ENCODE measurements at places on chromosomes 5 and 9.

DNA sequence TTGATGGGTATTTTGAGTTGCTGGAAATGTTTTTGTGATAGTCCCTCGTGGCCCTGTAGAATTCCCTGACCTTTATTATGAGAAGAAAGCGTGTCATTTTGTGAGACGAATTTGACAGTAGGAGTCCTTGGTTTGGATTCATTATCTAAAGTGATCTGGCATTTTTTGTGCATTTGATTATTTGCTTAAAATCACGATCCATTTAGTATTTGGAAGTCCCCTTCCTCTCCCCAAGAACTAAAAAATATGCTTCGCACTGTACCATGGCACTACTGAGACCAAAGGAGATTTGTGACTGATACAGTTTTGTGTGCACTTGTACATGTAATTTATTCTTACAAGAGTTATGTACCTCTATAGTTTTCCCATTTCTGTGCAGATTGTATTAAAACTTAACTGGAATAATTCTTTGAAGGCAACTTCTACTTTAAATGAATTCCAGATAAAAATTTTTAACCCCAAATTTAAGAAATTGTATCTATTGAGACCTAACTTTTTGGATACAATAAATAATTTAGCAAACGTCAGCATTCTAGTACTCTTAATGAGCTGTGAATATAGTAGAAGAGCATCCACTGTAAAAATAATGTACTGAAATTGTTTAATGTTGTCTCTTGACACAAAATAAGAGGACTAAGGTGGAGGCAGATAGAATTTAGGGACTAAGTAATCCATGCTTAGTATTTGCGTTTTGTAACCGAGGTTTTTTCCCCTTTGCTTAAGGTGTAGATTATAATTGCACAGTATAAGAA, 2.1 kb downstream of the MAP3K1 start:
- no peaks in the 10 kb centered on the region for H3K36me3 ChIP-seq
- H3K27me3 ChIP-seq: no peaks in the 10 kb centered on the region
- H3K4me3 ChIP-seq: peak overlapping the region; percentile 91
- DNase-seq: no peak
- peak overlapping the region; percentile 87 for H3K27ac ChIP-seq
- H3K4me1 ChIP-seq: no peaks in the 10 kb centered on the region

DNA sequence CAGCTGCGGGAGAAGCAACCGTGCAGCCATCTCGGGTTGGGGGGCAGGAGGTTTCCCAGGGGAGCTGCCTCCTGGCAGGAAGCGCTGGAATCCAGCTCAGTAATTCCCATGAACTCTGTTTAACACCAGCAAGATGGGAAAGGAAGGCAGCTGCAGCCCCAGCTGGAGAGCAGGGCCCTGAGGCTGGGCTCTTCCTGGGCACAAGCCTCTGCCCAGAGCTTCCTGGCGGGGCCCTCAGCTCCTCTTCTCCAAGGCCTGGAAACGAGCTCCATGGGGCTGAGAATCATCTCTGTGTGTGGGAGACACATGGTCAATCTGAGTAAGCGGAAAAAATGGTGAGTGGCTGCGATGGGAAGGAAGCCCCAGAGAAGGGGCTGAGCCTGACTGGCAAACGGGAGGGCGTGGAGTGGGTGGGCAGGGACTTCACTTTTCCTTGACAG, 6.3 kb downstream of the MRPL36 start:
- DNase-seq: no peak
- no peaks in the 10 kb centered on the region for H3K27me3 ChIP-seq
- no peaks in the 10 kb centered on the region for H3K4me1 ChIP-seq
- no peak overlapping the region for H3K4me3 ChIP-seq
- H3K27ac ChIP-seq: no peak overlapping the region
- H3K36me3 ChIP-seq: peaks cover 21% of the 10 kb centered on the region

DNA sequence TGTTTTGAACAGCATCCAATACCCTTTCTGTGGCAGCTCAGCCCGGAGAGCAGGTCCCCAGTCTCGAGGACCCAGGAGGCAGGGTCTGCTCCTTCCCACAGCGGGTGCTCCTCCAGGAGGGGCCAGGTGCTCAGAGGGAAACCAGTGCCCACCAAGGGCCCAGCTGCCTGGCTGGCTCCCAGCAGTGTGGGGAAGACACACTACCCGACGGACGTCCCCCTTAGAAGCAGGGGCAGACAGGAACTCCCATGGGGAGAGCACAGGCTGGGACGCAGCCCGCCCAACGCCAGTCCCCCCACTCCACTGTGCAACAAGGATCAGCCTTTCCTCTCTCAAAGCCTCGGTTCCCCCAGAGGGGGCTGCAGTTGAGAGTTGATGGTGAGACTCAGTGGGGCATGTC, 57.6 kb downstream of the ADAMTS2 start:
- H3K27ac ChIP-seq: peak overlapping the region; percentile 54
- no peaks in the 10 kb centered on the region for H3K36me3 ChIP-seq
- peaks cover 7% of the 10 kb centered on the region for H3K4me1 ChIP-seq
- DNase-seq: no peak

DNA sequence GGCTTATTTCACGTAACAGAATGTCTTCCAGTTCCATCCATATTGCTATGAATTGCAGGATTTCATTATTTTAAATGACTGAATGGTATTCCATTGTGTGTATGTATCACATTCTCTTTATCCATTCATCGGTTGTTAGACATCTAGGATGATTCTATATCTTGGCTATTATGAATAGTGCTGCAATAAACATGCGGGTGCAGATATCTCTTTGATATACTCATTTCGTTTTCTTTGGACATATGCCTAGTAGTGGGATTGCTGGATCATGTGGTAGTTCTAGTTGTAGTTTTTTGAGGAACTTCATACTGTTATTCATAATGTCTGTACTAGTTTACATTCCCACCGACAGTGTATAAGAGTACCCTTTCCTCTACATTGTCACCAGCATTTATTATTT, 460.5 kb downstream of the MAN2A1 start:
- no peaks in the 10 kb centered on the region for H3K27me3 ChIP-seq
- H3K4me3 ChIP-seq: no peak overlapping the region
- H3K4me1 ChIP-seq: no peaks in the 10 kb centered on the region

DNA sequence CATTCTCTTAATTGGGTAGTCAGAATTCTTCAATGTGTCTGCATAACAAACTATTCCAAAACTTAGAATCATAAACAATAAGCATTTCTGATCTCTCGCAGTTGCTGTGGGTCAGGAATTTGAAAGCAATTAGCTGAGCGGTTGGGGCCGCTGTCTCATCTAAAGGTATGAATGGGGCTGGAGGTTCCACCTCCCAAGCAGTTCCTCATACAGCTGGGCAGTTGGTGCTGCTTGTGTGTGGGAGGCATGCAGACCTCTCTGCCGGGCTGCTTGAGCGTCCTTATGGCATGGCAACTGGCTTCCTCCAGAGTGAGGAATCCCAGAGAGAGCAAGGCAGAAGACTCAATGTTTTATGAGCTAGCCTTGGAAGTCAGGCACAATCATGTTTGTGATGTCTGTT, 30.2 kb upstream of the SEMA4D start:
- no peak overlapping the region for H3K27ac ChIP-seq
- no peaks in the 10 kb centered on the region for H3K27me3 ChIP-seq
- H3K4me1 ChIP-seq: no peaks in the 10 kb centered on the region
- DNase-seq: no peak
- H3K4me3 ChIP-seq: no peak overlapping the region

DNA sequence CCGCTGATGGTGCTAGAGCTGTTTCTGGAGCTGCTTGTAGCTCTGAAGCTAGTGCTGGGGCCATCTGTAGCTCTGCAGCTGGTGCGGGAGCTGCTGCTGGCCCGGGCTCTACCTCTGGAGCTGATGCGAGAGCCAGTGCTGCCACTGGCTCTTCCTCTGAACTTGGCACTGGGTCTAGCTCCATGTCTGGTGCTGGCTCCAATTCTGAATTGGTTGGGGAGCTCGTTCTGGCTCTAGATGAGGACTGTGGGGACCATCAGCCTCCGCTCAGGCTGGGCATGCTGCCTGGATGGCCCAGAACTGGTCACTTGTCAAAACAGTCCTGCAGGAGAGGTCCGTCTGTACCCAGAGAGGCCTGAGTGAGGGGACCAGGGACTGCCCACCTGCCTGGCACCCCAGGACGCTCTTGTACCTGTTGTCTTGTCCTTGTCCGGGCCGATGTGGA, 21.5 kb downstream of the OBP2B start:
- H3K27me3 ChIP-seq: no peaks in the 10 kb centered on the region
- H3K4me1 ChIP-seq: no peaks in the 10 kb centered on the region
- H3K36me3 ChIP-seq: no peaks in the 10 kb centered on the region
- H3K4me3 ChIP-seq: no peak overlapping the region

- H3K36me3 ChIP-seq: no peaks in the 10 kb centered on the region
- no peaks in the 10 kb centered on the region for H3K27me3 ChIP-seq
- no peaks in the 10 kb centered on the region for H3K4me1 ChIP-seq
Measured at GRCh38 chr5:137179203-137179602, 319.9 kb downstream of the SPOCK1 start.

DNA sequence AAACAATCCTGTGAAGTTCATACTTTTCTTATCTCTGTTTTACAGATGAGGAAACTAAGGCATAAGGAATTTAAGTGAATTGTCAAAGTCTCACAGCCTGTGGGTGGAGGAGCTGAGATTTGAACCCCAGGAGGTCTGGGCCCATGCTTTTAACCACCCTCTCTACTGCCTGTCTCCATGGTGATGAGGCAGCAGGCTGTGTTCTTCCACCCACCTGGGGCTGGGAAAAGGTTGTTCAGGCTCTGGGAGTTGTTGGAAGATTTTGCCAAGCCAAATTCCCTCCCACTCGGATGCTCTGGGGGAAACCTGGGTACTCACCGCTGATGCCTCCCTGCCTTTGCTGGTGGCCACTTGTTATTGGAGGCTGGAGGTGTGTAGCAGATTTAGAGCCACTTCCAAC, 18.3 kb upstream of the SYNPO start:
- DNase-seq: no peak
- H3K4me1 ChIP-seq: peaks cover 24% of the 10 kb centered on the region
- no peaks in the 10 kb centered on the region for H3K27me3 ChIP-seq
- no peaks in the 10 kb centered on the region for H3K36me3 ChIP-seq
- peak overlapping the region; percentile 99 for H3K27ac ChIP-seq

DNA sequence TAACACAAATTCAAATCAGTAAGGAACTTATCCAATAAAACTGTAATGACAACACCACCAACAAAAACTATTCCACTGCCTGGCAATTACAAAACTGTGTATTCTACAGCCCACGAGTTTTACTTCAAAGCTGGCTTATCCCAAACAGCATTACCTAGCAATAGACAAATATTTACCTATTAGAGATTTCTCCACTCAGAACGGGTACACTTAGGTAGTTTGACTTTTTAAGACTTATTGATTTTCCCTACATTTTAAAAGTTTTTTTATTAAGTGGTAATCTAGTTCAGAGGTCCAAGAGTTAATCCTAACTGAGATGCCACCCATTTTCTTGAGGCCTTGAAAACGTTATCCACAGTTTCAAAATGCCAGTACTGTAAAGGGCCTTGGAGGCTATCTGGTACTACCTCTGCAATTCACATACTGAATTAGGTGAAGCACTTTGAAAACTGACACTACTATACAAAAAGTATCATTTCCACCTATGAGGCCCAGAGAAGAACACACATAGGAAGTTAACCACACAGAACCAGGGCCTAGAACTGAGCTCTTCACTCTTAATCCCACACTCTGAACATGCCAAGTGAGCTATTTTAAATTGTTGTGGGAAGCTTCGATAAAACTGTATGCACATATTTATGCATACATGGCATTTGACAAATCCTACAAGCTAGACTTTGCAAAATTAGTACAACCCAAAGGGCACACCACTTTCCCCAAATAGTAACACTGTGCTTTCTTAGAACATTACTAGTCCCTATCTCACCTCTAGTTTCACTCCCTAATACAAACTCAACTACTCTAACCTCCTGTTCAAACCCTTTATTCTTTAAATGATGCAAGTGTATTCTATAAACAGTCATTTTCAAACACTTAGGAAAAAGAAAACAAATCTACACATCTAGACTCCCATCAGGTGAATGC, 2.1 kb downstream of the NADK2 start:
- DNase-seq: no peak
- peak overlapping the region; percentile 65 for H3K4me3 ChIP-seq
- H3K36me3 ChIP-seq: no peaks in the 10 kb centered on the region
- H3K27ac ChIP-seq: peak overlapping the region; percentile 0

GRCh38 chr5:74296685-74297408, 343.7 kb downstream of the ENC1 start:
- peaks cover 4% of the 10 kb centered on the region for H3K4me1 ChIP-seq
- no peak overlapping the region for H3K27ac ChIP-seq
- no peak overlapping the region for H3K4me3 ChIP-seq
- no peaks in the 10 kb centered on the region for H3K36me3 ChIP-seq

- DNase-seq: peak; percentile 16
- H3K27me3 ChIP-seq: no peaks in the 10 kb centered on the region
- H3K27ac ChIP-seq: no peak overlapping the region
- H3K4me1 ChIP-seq: no peaks in the 10 kb centered on the region
Measured at GRCh38 chr5:160173-160510, 31.2 kb upstream of the LRRC14B start.
